Lung (tissue), 17 donors: ENCODE measurements at places on chromosomes 1 and 21. TPM values are rescaled to one million over a fixed set of nuclear protein-coding genes. Genes with fewer than 3 reads are reported as not detected.
A peak's percentile ranks its signal among the peaks of the same experiment; 100 is the strongest.

GRCh38 chr1:68232289-68233148 is at the start of gene WLS:
TSS of gene WLS (minus strand) at chr1:68232523. CDS start at chr1:68232299, 224 bp downstream.
- no peaks in the 10 kb centered on the region for H3K36me3 ChIP-seq
- H3K4me1 ChIP-seq: peaks cover 19% of the 10 kb centered on the region
- H3K27me3 ChIP-seq: no peaks in the 10 kb centered on the region
- peak; percentile 93 for DNase-seq
- H3K27ac ChIP-seq: peak within 1 kb of the TSS; percentile 87

DNA sequence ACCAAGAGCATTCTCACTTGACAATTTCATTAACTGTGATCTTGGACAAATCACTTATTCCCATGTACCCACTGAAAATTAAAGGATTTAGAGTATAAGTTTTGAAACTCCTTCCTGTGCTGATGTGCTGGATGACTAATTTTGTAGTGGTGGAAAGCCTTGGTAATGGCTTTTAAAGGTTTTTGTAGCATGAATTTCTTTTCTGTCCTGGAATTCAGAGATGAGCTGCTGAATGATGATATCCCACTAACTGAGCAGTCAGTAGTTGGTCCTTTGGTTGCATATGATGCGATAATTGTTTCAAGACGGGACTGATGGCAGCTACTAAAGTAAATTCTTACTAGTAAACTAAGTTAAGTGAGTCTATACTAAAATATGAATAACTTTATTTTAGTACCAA is 5.2 kb downstream of the RPL5 start:
- peaks cover 8% of the 10 kb centered on the region for H3K4me1 ChIP-seq
- no peak overlapping the region for H3K27ac ChIP-seq
- no peak overlapping the region for H3K4me3 ChIP-seq
- H3K27me3 ChIP-seq: no peaks in the 10 kb centered on the region

DNA sequence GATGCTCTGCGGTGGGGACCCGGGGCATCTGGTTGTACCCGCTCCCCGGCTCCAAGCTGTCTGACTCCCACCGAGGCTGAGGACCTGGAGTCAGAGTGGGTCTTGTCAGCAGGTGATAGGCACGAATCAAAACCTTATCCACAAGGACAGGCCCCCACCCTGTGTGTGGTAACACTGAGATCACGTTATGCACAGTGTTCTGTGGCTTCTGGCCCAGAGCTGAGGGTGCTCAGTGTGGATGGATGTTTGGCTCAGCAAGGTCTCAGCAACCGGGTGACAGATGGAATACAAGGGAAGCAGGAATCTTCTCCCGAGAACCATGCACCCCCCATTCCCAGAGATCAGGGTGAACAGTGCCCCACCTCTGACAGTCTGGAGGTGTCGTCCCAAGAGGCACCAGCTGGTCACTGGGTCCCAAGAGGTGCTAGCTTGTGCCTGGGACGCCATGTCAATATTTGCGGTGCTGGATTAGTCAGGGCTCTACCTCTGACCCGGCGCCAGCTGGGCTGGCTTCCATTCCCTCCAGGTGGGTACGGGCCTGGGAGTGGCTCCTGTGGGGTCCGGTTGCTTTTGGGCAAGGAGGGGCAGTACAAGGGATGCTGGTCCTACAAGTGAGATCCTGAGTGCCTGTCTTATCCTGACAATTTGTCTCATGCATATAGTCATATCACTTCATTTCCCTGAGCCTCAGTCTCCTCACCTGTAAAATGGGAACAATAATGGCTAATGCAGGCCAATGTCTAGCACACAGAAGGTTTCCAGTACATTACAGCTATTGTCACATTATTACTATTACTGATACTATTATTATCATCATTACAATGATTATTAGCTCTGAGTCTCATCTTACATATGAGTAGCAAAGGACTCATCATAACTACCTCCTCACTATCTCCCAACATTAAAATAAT is 957 bp downstream of the CAPN9 start:
- no peak for DNase-seq
- no peaks in the 10 kb centered on the region for H3K4me1 ChIP-seq
- H3K36me3 ChIP-seq: no peaks in the 10 kb centered on the region
- no peak overlapping the region for H3K4me3 ChIP-seq

Gene CFAP126
- total RNA-seq: 6.5 TPM

Gene SLC2A5
- total RNA-seq: 0.92 TPM

Gene PGLYRP3
- not detected for total RNA-seq

- H3K27ac ChIP-seq: no peak overlapping the region
- no peaks in the 10 kb centered on the region for H3K4me1 ChIP-seq
- DNase-seq: peak; percentile 3
- no peak overlapping the region for H3K4me3 ChIP-seq
- H3K36me3 ChIP-seq: no peaks in the 10 kb centered on the region
- H3K27me3 ChIP-seq: peaks cover 3% of the 10 kb centered on the region
Observed at GRCh38 chr1:5001466-5001865, 347.1 kb downstream of the AJAP1 start.

DNA sequence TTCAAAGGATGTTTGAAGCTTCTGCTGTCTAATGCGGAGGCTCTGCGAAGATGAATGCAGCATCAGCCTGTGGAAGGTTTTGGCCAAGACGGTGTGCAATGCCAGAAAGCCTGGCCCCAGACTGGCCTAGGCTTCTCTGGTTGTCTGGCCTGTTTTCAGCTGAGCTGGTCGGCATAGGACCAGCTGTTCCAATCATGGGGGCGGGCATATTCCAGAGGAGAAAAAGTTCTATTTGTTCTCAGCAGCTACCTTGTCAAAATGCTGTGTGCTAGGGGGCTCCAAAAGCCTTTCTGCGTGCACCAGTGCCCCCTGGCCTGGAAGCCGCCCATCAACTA is 57.6 kb downstream of the TGFB2 start:
- no peaks in the 10 kb centered on the region for H3K27me3 ChIP-seq
- no peaks in the 10 kb centered on the region for H3K36me3 ChIP-seq
- no peak overlapping the region for H3K4me3 ChIP-seq
- DNase-seq: no peak
- H3K27ac ChIP-seq: no peak overlapping the region

DNA sequence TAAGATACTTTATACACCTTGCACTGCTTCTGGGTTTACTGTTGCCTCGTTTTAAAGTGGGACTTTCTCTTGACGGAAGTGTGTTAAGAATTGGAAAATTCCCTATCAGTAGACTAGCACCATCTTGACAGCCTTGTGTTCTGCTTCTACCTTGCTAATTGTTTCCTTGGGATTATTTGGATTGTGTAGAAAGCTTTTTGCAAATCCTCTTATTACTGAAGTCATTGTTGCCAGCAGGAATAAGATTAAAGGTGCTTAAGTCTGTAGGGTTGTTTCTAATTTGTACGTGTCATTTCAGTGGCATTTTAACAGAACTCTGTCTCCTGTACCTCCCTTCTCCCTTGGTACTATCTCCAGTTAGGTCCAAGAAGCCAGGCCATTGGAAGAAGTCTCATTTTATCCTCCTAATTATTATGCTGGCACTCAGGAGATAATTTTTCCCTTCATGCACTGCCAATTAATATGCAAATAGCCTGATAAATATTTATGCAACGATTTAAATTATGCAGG is 107.7 kb downstream of the POU2F1 start:
- no peak overlapping the region for H3K27ac ChIP-seq
- no peaks in the 10 kb centered on the region for H3K4me1 ChIP-seq
- H3K4me3 ChIP-seq: no peak overlapping the region

DNA sequence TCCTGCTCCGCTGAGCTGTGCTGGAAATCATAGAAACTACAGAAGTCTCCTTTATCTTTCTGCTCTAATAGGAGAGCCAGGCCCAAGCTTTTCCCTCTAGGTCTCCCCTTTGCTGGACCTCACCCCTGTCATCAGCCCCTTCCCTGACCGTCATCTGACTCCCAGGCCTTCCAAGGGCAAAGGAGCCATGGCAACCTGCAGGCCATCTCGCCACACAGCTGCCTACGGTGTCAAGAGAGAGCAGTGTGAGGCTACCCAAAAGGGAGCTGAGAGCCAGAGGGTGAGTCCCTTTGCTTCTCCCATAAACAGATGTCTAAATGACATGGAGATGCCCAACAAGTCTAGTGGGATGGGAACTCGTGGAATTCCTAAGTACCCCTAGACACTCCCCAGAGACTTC is 37.6 kb upstream of the DIPK1A start:
- no peaks in the 10 kb centered on the region for H3K27me3 ChIP-seq
- no peak overlapping the region for H3K27ac ChIP-seq
- no peaks in the 10 kb centered on the region for H3K36me3 ChIP-seq
- DNase-seq: no peak

GRCh38 chr1:215793180-215793579 is 226.1 kb downstream of the KCTD3 start:
- H3K36me3 ChIP-seq: no peaks in the 10 kb centered on the region
- no peak overlapping the region for H3K4me3 ChIP-seq
- H3K27ac ChIP-seq: no peak overlapping the region
- no peaks in the 10 kb centered on the region for H3K4me1 ChIP-seq
- H3K27me3 ChIP-seq: no peaks in the 10 kb centered on the region

GRCh38 chr1:16397120-16397519 is 30.1 kb downstream of the SZRD1 start:
- peaks cover 9% of the 10 kb centered on the region for H3K36me3 ChIP-seq
- no peak for DNase-seq
- H3K4me3 ChIP-seq: no peak overlapping the region
- H3K27ac ChIP-seq: peak overlapping the region; percentile 17

Gene MYOG
- not detected for total RNA-seq

DNA sequence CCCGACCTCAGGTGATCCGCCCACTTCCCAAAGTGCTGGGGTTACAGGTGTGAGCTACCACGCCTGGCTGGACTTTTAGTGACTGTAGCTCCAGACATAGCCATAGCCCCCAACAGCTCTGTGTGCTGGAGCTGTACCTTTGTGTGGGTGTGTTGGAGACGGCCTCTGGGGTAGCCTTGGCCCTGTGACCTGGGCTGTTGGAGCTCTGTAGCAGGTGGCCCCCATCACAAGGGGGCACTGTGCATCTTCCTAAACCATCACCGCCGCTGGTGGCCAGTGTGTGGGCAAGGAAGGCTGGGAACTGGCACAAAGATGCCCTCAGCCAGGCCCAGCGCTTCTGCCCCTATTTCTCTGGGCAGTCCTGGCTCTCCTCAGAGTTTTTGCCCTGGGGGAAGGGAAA is 38.4 kb upstream of the FOXO6 start:
- H3K36me3 ChIP-seq: no peaks in the 10 kb centered on the region
- no peak overlapping the region for H3K27ac ChIP-seq
- H3K4me1 ChIP-seq: no peaks in the 10 kb centered on the region
- H3K27me3 ChIP-seq: no peaks in the 10 kb centered on the region

Gene DNM3
- 16.3 TPM for total RNA-seq

GRCh38 chr1:181911715-181912114 is 149.8 kb downstream of the ZNF648 start:
- no peaks in the 10 kb centered on the region for H3K4me1 ChIP-seq
- no peaks in the 10 kb centered on the region for H3K27me3 ChIP-seq
- no peak overlapping the region for H3K4me3 ChIP-seq

DNA sequence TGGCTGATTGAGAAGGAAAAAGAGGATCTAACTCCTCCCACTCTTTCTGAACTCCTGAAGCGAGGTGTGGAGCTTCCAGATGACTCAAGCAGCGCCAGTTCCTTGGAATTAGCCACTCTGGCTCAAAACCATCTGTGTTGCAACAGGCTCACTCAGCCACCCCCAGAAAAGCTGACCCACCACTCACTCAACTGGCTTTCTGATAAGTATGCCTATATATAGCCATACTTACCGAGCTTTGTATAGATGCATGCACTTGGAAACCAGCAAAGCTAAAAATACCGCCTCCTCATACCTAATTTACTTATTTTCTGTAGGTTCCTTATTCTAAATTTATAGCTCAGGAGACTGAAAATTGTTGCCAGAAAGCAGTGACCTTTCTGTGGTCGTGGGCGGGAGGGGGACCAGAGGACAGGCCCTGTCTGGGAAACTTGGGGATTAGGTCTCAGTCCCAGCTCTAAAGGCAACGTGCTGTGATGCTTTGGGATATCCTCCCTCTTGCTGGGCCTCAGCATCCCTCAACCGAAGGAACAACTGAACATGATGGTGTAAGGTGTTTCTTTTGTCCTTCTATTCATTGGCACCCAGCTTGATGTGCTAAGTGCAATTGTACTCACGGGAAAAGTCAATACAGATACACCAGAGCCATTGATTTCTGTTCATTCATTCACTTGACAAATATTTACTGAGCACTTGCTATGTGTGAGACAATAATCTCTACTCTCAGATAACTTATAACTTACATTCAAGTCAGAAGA is 65.7 kb downstream of the NENF start:
- H3K36me3 ChIP-seq: no peaks in the 10 kb centered on the region
- H3K27me3 ChIP-seq: no peaks in the 10 kb centered on the region
- no peak overlapping the region for H3K27ac ChIP-seq
- no peak overlapping the region for H3K4me3 ChIP-seq

- no peaks in the 10 kb centered on the region for H3K4me1 ChIP-seq
- no peaks in the 10 kb centered on the region for H3K27me3 ChIP-seq
- H3K27ac ChIP-seq: no peak overlapping the region
- no peaks in the 10 kb centered on the region for H3K36me3 ChIP-seq
- no peak overlapping the region for H3K4me3 ChIP-seq
Observed at GRCh38 chr1:4411862-4412261, 242.5 kb upstream of the AJAP1 start.

- H3K4me1 ChIP-seq: peaks cover 4% of the 10 kb centered on the region
- DNase-seq: no peak
- peak overlapping the region; percentile 83 for H3K4me3 ChIP-seq
- peak overlapping the region; percentile 90 for H3K27ac ChIP-seq
Observed at GRCh38 chr1:44631333-44631646, 43.0 kb downstream of the TMEM53 start.

DNA sequence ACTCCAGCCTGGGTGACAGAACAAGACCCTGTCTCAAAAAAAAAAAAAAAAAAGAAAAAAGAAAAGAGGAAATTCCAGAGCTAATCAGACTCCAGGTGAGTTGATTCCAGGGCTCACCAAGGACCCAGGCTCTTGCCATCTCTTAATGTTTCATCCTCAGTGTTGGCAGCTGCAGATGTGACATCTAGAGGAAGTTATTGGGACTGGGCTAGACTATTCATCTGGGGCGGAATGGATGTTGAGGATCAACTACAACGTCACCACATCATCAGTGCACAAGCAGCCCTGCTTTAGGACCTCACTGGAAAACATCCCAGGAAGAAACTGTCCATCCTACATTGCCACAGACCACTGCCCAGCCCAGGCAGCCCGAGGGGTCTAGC is 28.6 kb upstream of the PARP1 start:
- H3K27ac ChIP-seq: no peak overlapping the region
- no peaks in the 10 kb centered on the region for H3K36me3 ChIP-seq
- DNase-seq: no peak

DNA sequence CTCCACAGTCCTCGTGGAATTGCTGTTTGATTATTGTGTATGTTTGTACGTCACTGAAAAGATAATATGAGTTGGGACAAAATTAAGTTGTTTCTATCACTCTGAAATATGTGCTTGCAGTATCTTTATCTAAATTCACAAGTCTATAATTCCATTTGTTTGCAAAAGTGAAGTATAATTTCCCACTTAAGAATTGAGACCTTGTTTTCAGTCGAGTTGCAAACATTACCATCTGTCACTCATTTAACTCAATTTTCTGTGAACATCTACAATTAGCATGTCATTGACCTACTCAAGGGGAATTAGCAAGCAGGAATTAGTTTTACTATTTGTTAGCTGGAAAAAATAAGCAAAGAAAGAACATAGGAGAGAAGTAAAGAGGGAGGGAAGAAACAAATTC is 195.8 kb downstream of the TPR start:
- no peak overlapping the region for H3K4me3 ChIP-seq
- no peaks in the 10 kb centered on the region for H3K27me3 ChIP-seq
- H3K27ac ChIP-seq: no peak overlapping the region
- peaks cover 3% of the 10 kb centered on the region for H3K4me1 ChIP-seq
- peaks cover 1% of the 10 kb centered on the region for H3K36me3 ChIP-seq
- no peak for DNase-seq
